Effector CD4-positive, alpha-beta T cell (primary cell): ENCODE measurements at places on chromosomes 12 and 14.

- no peak for DNase-seq
Measured at GRCh38 chr12:12745576-12746211, 28.5 kb downstream of the CDKN1B start.

- DNase-seq: no peak
Measured at GRCh38 chr12:123095078-123095881, 55.6 kb downstream of the PITPNM2 start.

- DNase-seq: no peak
Measured at GRCh38 chr14:100333827-100334226, 10.7 kb downstream of the SLC25A47 start.

- DNase-seq: no peak
Measured at GRCh38 chr14:103022002-103022684, 35.2 kb downstream of the CDC42BPB start.

GRCh38 chr12:110501399-110501751 is 536 bp downstream of the VPS29 start:
- DNase-seq: no peak

- DNase-seq: no peak
Measured at GRCh38 chr14:65263177-65263788, 149.2 kb upstream of the FUT8 start.

- DNase-seq: peak; percentile 84
Measured at GRCh38 chr12:56338308-56339157, at the start of gene IL23A. IL23A (plus strand) TSS chr12:56338884; CDS start chr12:56339045, 161 bp downstream.

DNA sequence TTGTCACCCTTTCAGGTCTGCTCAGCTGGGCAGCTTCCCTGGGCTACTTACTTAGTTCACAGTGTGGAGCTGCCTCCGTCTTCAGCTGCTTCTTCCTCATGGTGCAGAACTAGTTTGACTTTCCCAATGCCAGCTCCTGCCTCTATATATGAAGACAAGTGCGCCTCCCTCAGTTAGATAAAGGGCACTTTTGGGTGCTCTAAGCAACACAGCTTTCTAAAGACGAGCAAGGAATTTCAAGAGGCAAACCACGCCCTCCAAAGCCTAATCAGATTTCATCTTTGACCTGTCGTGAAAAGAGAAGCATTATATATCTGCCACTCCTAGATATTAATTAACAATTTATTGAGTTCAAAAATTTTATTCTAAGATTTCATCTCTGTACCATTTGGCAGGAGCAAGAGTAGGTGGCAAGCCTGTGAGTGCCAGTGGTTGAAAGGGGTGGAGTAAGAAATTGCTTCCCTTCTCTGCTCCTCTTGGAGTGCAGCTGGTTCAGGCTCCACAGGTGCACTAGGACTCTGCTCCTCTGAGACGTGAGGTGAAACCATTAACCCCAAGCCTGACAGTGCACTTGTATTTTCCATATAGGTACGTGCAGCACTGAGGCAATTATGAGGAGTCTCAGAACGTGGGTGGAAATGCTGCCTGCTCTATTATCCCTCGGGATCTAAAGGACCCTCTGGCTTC is 2.1 kb upstream of the SLC11A2 start:
- no peak for DNase-seq

DNA sequence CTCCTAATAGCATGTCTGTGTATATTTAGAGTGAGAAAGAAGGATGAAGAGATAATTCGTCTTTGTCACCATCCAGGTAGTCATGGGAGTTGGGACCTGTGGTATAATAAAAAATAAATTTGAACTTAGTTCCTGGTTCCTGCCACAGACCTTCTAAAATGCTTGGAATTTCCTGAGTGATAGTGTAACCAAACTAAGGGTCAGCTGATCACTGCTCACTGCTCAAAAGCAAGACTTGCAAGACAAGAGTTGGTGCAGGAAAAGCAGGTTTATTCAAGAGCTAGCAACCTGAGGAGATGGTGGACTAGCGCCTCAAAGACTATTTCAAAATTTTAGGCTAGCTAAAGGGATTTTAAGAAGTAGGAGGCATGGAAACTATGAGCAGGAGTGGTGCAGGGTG is 19.1 kb downstream of the ANG start:
- no peak for DNase-seq

DNA sequence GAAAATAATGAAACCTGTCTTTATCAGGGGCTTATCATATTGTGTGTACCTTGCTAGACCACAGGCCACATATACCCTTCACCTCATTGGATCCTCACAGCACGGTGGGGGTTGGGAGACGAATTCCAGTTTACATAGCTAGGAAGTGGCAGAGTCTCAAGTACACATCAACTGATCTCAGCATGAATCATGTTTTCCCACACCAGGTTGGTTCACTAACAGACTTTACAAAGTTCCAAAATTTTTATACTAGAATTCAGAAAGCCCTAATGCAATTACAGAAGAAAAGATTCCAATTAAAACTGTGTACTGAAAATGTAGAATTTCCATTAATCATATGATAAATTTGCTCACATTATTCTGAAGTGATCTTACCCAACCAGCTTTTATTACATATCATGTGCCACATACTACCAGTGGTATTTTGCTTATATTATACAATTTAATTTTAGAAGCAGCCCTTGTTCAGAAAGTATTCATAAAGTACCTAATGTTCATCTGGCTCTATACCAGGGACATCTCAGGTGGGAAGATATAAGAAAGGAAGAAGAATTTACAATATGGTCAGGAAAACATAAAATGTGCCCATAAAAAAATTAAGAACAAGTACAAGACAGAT is 196.2 kb downstream of the ITPR2 start:
- DNase-seq: no peak

- no peak for DNase-seq
Measured at GRCh38 chr14:77645520-77646230, 29.2 kb upstream of the SPTLC2 start.

- DNase-seq: no peak
Measured at GRCh38 chr12:50936821-50937530, 15.4 kb upstream of the HIGD1C start.

GRCh38 chr12:24778486-24779304 is 170.2 kb downstream of the BCAT1 start:
- no peak for DNase-seq

GRCh38 chr12:12007001-12007712 is 63.6 kb upstream of the BCL2L14 start:
- peak; percentile 35 for DNase-seq

GRCh38 chr12:46546634-46547273 is 174.2 kb upstream of the SLC38A2 start:
- DNase-seq: no peak

GRCh38 chr12:110175201-110175600 is 51.0 kb downstream of the IFT81 start:
- DNase-seq: no peak

GRCh38 chr12:105538880-105539279 is 208.4 kb downstream of the C12orf75 start:
- DNase-seq: no peak

DNA sequence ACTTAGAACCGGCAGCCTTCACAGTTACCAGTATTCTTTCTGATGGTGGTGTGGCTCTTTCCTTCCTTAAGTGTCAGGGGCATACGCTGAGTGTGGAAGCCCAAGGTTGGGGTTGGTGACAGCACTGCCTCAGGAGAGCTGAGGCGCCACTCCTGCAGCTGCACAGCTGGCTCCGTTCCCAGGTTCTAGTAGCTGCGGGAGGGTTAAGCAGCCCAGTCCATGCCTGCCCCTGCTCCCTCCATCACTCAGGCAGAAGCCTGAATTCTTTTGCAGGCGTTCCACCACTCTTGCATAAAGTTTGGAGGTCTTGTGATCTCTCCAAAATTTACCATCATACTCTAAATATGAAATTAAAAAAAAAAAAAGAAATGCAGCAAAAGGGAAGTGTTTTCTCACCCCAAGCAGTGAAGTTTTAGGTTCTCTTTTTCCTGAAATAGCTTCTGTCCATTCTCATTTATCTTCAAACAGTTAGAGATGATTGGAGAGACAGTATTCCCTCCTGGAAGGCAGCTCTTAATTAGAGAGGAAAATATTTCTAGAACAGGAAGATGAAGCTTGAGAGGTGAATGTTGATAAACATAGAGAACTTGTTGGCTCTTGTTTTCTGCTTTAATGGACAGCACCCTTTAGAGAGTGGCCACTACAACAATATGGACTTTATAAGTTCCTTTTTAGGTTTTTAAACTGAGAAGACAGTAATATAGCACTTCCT is 136.1 kb downstream of the FGD4 start:
- DNase-seq: no peak

DNA sequence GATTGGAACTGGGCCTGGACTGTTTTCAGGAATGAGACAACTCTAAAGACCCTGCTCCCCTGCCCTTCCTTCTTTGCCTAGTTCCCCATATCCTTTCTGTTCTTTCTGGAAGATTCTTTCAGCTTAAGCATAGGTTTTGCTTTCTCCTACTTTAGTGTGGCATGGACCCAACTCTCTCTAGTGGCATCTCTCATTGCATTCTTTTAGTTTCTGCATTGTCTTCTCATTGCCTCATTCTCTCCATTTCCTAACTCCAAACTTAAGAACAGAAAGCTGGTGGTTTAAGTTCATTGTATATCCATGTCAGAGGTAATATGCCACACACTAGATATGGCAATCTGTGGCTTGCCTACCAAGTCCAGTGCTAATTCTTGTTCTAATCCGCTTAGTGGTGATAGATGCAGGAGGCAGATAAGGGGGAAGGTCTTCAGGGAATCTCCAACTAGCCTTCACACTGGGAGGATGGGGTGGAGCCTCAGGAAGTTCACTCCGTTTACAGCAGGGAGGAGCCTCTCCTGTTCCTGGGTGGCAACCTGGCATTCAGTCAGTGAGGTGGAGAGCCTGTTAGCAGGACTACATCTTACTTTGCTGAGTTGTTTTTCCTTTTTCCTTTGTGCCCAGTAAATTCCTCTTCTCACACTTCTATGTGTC is 165.1 kb upstream of the LMNTD1 start:
- DNase-seq: no peak

DNA sequence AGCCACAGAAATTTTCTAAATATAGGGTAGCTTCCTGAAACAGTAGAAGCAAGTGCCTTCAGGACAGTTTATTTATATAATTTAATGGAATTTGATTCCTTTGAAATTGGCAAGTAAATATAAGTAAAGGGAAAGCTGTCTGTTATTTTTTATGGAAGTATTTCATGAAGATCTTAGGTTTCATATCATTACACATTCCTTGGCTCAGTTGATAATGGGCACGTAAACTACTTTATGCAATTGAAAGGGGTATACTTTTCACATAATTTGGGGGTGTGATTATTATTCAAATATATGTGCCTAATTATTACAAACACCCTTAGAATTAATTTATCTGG is 71.1 kb upstream of the RAP1B start:
- DNase-seq: no peak
